Posterior cingulate gyrus (tissue), 11 donors: ENCODE measurements at places on chromosomes 7 and 10.
A peak's percentile ranks its signal among the peaks of the same experiment; 100 is the strongest.

DNA sequence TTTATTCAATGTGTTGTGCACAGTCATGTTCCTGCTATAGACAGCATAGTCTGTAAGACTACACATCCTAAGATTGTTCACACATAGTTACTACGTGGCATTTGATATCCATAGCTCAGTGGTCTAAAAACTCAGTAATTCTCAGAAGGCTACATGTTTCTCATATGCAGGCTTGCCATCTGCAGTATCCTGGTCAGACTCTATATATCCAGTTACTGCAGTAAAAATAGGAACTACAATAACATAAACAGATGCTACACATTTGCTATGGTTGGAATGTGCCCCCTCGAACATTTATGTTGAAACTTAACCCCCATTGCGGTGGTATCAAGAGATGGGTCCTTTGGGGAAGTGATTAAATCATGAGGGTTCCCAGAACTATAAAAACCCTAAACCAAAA is 1377.8 kb upstream of the LRRTM3 start:
- no peak for DNase-seq

DNA sequence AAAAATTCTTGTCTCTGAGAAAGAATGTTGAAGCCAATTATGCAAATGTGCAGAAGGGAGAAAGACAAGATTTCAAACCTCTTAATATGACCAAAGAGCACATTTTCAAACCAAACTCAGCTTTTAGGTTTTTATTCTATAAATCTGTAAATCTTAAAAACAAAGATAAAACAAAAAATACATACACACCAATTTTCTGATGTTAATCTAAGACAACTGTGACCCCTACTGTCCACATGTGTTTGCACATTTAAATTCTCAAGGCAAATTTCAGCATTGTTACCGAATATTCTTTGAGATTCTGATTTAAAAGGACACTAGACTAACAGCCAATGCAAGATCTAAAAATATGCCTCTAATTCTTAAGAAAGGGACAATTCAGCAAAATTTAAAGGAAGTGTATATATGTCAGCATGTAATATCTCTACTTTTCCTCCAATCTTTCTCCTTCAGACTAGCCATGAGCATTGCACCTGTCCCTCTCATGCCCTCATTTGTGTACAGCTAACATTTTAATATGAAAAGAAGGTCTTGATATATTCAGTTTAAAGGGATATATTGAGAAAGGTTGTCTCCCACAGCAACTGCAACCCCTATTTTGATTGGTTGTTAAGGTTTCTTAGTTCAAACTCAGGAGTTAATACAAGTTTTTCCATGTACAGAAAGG is 417.9 kb downstream of the IPMK start:
- no peak for DNase-seq

GRCh38 chr10:63798599-63799498 is 277.6 kb downstream of the REEP3 start:
- DNase-seq, result no peak

GRCh38 chr7:128734890-128735289 is 4.3 kb upstream of the CALU start:
- no peak for DNase-seq

- peak; percentile 23 for DNase-seq
Measured at GRCh38 chr7:18494821-18495408, 634 bp upstream of the HDAC9 start.

- no peak for DNase-seq
Measured at GRCh38 chr7:17099083-17099973, 199.1 kb upstream of the AHR start.

DNA sequence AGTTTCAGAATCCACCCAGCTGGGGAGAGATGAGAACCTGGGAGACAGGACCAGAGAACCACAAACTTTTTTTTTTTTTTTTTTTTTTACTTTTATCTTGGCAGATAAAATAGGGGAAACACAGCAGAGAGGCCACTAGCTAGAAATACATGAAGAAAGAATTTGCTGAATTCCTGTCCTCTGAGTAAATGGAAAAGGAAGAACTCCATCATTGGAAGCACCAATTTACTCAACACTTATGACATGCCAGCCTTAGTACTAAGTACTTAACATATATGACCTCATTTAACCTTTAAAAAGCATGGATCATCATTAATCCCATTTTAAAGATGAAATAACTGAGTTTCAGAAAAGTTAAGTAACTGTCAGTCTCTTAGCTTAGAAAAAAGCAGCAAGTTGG is 343.0 kb upstream of the NPSR1 start:
- no peak for DNase-seq

GRCh38 chr7:131859147-131859821 is 302.9 kb upstream of the PODXL start:
- peak; percentile 95 for DNase-seq

- no peak for DNase-seq
Measured at GRCh38 chr10:3554121-3554522, 230.9 kb downstream of the KLF6 start.

DNA sequence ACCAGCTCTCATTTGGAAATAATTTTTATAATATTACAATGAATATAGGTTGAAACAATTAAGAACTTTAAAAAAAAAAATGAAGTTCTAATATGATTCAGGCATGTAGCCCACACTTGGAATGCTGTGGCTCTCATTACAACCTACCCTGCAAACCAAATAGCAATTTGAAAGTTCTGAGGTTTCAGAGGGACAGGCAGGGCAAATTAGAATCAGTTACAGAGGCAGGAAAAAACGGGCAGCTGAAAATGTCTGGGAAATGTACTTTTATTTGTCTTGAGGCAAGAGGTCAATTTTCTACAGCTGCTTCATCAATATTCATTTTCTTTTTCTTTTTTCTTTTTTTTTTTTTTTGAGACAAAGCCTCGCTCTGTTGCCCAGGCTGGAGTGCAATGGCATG is 95.3 kb downstream of the PIP4K2A start:
- DNase-seq, result no peak

DNA sequence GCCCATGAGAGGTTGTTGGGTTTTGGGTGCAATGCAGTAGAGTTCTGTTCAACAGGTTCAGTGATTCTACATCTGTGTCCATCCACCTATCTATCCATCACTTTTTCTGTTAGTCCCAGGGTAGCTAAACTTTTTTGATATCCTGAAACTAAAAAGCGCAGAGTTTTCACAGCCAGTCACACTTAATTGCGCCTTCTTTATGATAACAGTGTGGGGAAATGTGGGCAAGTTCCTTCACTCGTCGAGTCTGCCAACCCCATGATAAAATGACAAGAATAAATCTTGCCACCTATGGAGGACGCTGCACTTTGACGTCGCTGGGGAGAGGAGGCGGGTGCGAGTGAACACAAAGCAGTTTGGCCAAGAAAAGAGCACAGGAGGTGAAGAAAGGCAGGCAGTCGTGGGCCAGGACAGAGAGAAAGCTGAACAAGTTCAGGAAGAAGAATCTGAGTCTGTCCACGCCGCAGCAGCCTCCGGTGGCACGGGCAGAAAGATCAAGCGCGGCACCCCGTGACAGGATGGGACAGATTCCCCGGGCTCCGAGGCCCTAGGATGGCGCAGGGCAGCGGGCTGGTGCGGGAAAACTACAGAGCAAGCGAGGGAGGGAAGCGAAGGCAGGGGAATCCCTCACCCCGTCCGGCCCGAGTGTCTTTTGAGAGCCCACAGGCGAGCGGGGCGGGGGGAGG is 9.2 kb downstream of the SP8 start:
- no peak for DNase-seq

- no peak for DNase-seq
Measured at GRCh38 chr7:121336579-121336978, 7.8 kb downstream of the WNT16 start.

DNA sequence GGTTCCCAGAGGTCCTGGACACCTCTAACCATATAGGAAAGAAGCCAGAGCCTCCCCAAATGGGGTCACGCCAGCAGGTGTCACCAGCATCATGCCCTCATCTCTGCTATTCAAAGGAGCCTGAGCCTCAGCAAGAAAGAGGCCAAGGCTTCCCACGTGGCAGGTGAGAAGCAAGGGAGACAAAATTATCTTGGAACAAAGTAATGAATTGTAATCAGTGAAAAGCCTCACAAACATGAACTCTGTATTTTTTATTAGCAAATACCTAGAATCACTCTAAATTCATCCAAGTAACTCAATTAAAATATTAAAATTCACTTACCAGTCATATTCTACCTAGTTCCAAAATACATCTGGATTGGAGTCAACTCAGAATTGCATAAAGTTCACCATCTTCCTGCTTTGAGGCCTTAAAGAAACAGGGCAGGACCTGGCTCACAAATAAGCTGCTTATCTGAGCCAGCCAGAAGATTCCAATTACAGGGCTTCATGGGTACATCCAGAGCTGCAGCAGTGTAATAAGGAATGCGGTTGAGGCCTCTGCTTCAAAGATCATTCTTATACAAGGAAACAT is 68.7 kb downstream of the SGMS1 start:
- DNase-seq, result no peak

DNA sequence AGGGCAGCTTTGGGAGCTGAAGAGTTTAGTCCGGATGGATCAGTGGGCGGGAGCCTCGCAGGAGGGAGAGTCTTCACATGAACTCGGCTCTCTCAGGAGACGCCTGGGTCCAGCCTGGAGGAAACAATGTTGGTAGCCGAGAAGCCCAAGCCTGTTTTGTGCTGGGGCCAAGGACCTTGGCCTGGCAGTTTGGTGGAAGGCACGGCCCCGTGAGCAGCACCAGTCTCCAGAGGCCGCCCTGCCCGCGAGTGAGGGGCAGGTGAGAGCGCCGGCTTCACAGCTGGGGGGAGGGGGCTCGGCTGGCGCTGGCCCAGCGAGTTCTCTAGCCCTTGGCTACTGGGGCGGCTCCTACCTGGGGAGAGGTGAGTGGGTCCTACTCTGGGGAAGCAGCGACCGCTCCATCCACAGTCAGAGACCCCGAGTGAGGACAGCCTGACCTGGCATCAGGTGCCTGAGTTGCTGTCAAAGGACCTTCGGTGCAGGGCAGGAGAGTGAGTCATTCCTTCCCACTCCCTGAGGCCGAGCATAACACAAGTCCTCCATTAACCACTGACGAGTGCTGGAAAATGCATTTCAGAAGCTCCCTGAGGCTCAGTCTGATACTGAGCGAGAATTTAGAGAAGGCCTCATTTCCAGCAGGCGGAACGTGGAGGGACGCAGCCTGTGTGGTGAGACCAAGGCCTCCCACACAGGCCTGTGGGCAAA is 89.3 kb upstream of the DIP2C start:
- no peak for DNase-seq

DNA sequence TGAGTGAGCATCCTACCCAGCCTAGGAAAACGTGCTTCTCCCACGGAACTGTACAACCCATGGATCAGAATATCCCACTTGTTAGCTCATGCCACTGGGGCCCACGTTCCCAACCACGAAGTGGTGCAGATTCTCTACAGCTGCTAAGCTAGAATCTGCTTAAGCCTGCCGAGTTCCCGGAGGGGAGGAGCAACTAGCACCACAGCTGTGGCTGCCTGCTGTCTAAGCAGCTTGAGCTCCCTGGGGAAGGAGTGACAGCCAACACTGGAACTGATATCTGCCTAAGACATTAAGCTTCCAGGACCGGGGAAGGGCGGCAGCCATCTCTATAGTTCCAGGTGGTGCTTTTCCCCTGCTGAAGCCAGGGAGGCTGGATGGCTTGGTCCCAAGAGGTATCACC is 334.7 kb upstream of the CHRM2 start:
- DNase-seq, result no peak

DNA sequence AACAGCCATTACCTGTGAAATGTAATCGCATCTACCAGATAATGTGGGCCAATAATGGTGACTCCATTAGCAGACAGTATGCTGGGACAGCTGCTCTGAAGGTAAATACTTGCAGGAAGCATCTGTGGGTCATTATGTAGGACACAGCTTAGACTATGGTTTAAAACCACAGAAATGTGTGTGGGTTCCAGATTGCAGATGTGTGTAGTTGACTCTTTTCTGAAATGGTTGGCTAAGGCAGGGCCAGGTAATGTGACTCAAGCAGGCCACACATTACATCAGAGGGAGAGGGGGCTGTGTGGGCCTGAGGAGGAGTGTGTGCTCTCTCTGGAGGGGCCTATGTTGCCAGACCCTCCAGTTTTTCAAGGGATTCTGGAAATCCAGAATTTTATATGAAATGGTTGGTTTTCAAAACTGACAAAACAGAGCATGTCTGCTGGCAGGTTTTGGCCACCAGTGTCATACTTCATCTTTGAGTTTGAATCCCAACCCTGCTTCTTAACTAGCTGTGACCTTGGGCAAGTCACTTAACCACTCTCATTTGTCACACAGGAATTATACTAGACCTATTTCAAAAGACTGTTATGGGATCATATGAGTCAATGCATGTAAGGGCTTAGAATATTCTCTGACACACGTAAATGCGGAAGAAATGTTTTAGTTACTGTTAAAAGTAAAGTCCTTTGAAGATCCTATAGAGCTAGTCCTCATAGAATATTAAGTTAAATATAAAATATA is 64.5 kb downstream of the MCMBP start:
- no peak for DNase-seq

DNA sequence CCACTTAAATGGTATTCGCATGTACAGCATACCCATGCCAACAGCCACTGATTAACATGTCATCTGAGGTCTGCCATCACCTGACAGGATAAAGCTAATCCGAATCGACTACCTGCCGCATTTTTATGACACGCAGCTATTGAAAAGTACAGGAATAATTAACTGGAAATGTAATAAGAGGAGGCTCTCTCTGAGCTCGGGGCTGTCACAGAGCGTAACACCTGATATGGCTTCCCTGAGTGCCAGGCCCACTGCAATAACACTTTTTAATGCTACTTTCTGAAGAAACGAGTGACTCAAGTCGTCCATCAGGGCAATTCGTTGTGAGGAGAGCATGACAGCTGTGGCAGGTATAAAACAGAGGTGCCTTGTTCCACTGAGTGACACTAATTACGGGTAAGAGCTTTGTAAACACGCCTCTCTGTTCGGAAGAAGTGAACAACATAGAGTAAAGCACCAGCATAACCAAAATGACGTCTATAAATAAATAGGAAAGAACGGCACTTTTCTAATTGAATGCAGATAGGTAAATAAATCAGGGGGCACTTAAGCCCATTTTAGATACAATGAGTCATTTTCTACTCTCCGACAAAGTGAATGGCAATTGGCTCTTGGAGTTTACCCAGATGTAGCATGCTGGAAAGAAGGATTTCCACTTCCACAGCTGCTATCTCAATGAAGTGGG is 56.5 kb upstream of the CREB5 start:
- no peak for DNase-seq

- no peak for DNase-seq
Measured at GRCh38 chr10:131513445-131513844, 201.9 kb upstream of the TCERG1L start.

- DNase-seq, result peak; percentile 14
Measured at GRCh38 chr10:12308736-12309375, 40.5 kb upstream of the CAMK1D start.

- DNase-seq, result no peak
Measured at GRCh38 chr7:81816312-81816711, 46.5 kb upstream of the HGF start.

- no peak for DNase-seq
Measured at GRCh38 chr7:90804370-90804769, 208.2 kb downstream of the CDK14 start.

DNA sequence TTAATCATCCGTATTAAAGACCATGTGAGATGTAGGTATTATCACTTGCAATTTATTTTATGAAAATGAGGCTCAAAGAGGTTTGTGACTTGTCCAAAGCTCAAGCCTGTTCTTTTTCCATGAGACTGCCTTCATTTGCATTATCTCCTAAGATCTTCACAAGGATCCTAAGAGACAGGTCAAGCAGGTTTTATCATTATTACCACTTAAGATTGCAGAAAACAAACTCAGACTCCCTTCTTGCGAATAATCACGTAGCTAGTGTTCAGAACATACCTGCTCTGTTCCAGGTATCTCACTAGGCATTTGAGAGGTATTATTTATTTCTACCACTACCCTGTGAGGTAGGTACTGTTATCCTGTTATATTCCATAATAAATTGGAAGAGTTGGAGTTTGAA is 64.8 kb downstream of the ZNRF2 start:
- no peak for DNase-seq
